ENCODE measurements at places on chromosomes 16 and 17. TPM values are rescaled to one million over a fixed set of nuclear protein-coding genes. Genes with fewer than 3 reads are reported as not detected.

Gene TNP2
- not detected for total RNA-seq

Gene NXPH3
- total RNA-seq = 0.45 TPM

Gene CCDC182
- total RNA-seq = not detected

Gene TSPOAP1
- total RNA-seq = 18.4 TPM

Gene EXOC3L1
- total RNA-seq = 0.86 TPM

Gene TBC1D3G
- total RNA-seq = not detected

Gene C17orf113
- 2.1 TPM for total RNA-seq

Gene PSME3IP1
- total RNA-seq = 90.1 TPM

Gene SRL
- total RNA-seq = not detected

Gene TBC1D3L
- 32.4 TPM for total RNA-seq

Gene OR1F1
- total RNA-seq = not detected

Gene CIBAR2
- total RNA-seq = 4.9 TPM

Gene SLC5A11
- total RNA-seq = 0.45 TPM

Gene KRT17
- 3,327 TPM for total RNA-seq

Gene HEATR9
- not detected for total RNA-seq

Gene KRT40
- total RNA-seq = 2.3 TPM

Gene PRSS33
- total RNA-seq = 0.39 TPM

Gene PPP1R27
- not detected for total RNA-seq

Gene TMEM114
- total RNA-seq = not detected

Gene NPIPA3
- total RNA-seq = not detected

Gene MMP25
- 0.14 TPM for total RNA-seq

Gene NPTX1
- total RNA-seq = 4.7 TPM

Gene CCL2
- total RNA-seq = 3.4 TPM

Gene LDHD
- 1.8 TPM for total RNA-seq

Gene SDR42E2
- total RNA-seq = not detected

Gene HNF1B
- 19.0 TPM for total RNA-seq

Gene HBM
- not detected for total RNA-seq

Gene CD300A
- not detected for total RNA-seq

Gene WFIKKN1
- 9.0 TPM for total RNA-seq

Gene GNAO1
- 20.1 TPM for total RNA-seq

Gene DDX42
- total RNA-seq = 124 TPM

Gene STX1B
- 1.0 TPM for total RNA-seq

Gene PCGF2
- 37.6 TPM for total RNA-seq

Gene TBC1D3K
- total RNA-seq = not detected

Gene C16orf92
- total RNA-seq = not detected

Gene KRTAP9-6
- total RNA-seq = not detected

Gene NOD2
- total RNA-seq = 0.12 TPM

Gene HS3ST3B1
- total RNA-seq = 6.6 TPM
